Astrocyte of the spinal cord (primary cell): ENCODE measurements at places on chromosomes 13 and 19.

DNA sequence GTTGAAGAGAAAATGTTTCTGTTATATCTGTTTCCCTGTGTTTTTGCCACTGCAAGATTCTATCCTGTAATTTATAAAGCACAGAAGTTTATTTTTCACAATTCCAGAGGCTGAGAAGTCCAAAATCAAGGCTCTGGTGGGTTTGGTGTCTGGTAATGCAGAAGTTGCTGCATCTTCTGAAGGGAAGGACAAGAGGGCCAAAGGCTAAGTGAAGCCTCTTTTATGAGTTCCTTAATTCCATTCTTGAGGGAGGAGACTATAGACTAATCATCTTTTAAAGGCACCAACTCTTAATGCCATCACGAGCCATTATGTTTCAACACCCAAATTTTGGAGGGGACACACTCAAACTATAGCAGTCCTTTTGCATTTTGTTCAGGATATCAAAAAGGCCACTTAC lies 34.1 kb upstream of the WDFY2 start:
- DNase-seq: no peak

GRCh38 chr13:80477661-80478443 lies 136.9 kb upstream of the SPRY2 start:
- no peak for DNase-seq

- no peak for DNase-seq
Observed at GRCh38 chr13:74270018-74270417, 135.8 kb upstream of the KLF12 start.

DNA sequence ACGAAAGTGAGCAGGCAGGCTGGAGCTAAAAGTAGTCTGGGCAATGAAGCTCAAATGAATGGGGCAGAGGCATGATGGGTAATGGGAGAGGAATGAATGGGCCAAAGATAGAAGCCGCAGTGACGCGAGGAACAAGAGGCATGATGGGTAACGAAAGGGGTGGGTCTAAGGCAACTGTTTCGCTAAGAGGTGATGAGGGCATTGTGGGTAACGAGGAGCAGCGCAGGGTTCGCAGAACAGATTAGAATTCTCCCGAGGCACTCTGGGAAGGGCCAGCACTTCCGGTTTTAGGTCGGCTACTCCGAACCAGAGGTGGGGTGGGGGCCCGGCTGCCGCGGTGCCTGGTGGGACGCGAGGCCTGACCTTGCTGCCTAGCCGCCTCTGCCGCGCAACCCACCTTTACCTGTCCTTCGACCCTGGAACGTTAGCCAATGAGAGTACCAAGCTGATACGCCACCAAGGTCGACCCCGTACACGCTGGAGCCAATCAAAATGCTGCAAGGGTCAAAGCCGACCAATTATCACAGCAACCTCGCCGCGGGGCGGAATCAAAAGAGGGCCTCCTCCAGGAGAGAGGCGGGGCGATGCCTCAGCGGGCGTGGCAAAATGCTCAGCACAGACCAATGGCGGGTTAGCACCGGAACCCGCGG lies 563 bp upstream of the TOMM40 start:
- DNase-seq: peak; percentile 100

- DNase-seq: no peak
Observed at GRCh38 chr19:49887665-49888509, 8.8 kb downstream of the IL4I1 start.

- DNase-seq: no peak
Observed at GRCh38 chr19:39224910-39225309, 19.9 kb downstream of the IFNL3 start.

- no peak for DNase-seq
Observed at GRCh38 chr13:52461265-52461664, 6.0 kb downstream of the CKAP2 start.

DNA sequence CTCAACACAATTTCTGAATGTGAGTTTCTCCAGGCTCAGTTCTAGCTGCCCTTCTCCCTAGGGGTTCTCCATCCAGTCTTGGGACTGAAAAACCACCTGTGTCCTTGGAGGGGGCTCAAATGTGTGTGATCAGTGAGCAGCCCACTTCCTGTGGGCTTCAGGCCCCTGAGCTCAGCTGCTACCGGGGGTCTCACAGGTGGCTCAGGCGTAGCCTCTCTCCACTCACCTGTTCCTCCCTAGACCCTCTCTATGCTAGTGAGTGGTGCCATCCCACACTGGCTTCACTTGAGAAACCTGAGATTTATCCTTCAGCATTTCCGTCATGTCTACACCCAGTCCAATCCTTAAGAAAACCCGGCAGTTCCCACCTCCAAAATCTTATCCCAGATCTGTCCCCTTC lies 39.8 kb upstream of the GPI start:
- DNase-seq: no peak
